Esophagus muscularis mucosa (tissue), 4 donors: ENCODE measurements at places on chromosomes 4 and X. TPM values are rescaled to one million over a fixed set of nuclear protein-coding genes. Genes with fewer than 3 reads are reported as not detected.

DNA sequence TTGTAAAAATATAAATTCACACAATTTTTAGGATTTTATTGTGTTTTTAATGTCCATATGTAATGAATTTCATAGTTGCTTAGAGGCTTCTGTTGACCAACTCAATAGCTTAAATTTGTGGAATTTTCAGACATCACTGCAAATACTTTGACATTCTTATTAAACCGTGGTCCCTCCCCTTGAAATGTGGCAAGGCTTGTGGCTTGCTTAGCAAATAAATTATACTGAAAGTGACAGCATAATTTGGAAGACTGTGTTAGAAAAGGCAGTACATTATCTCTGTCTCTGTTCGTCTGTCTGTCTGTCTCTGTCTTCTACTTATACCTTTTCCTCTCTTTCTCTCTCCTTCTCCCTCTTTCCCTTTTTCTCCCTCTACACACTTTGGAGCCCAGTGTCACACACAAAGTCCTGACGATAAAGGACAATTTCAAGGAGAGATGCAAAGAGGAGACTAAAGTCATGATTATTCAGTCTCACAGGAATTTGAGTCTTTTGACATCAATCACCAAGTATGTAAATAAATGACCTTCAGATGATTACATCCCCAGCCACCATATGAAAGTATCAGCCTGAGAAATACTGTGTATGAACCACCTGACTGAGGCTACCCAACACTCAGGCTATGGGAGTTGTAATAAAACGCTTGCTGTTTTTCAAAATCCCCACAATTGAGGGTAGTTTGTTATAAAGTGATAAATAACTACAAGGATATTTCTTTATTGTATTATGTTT is 21.0 kb upstream of the UGT2B7 start:
- H3K4me3 ChIP-seq: no peak overlapping the region
- no peak overlapping the region for H3K27ac ChIP-seq
- DNase-seq: no peak
- H3K27me3 ChIP-seq: no peaks in the 10 kb centered on the region
- no peaks in the 10 kb centered on the region for H3K4me1 ChIP-seq

DNA sequence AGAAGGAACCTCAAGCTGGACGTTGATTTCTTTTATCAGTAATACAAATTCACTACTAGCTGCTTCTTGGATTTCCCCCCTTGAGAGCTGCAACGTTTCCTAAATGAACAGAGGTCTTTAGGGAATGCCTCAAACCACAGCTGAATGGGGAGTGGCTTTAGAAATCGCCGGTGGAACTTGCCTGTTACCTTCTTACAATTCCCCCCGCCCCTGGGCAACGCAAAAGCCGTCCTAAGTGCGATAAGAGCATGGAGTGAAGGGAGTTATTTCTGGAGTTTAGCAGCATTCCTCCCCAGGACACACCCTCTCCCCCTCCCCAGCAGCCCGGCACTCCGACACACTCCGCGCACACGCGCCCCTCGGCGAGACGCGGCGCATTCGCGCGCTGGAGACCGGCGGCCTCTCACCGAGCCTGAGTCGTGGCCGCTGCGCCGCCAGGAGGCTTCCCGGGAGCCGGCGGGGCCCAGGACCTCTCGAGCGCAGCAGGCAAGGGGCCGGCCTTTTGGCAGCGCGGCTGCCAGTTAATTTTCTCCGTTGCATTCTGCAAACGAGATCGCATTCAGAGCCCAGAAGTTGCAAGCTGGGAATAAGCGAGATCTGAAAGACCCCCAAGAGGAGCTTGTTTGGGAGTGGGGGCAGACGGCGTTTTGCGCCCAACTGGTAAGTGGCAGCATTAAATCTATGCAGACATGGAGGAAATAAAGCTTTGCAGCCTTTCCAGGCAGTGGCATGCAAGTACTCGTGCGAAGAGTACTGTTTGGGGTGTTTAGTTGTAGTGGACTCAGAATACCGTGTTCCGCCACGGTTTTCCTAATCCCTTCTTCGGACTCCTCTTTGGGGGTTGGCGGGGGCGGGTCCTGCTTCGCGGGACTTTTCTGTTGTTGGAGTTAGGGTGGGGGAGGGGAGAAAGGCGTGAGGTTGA is 134.7 kb downstream of the PALLD start:
- no peaks in the 10 kb centered on the region for H3K27me3 ChIP-seq
- no peaks in the 10 kb centered on the region for H3K36me3 ChIP-seq
- H3K4me1 ChIP-seq: peaks cover 38% of the 10 kb centered on the region

DNA sequence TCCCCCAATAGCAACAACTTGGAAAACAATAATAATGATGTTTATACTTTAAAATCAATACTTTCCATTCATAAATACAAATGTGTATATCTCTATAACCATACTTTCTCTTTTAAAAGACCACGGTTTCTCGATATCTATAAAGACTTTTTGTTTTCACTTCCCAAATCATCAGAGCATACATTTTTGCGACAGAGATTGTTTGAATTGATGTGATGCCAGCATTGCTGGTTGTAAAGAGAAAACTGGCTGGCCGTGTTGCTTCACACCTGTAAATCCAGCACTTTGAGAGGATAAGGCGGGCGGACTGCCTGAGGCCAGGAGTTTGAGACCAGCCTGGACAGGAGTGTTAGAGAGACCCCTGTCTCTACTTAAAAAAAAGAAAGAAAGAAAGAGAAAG is 77.6 kb upstream of the ZNF518B start:
- H3K27ac ChIP-seq: no peak overlapping the region
- H3K4me1 ChIP-seq: no peaks in the 10 kb centered on the region
- no peaks in the 10 kb centered on the region for H3K27me3 ChIP-seq
- DNase-seq: no peak
- H3K4me3 ChIP-seq: no peak overlapping the region
- no peaks in the 10 kb centered on the region for H3K36me3 ChIP-seq

RNF150 gene
- 53.3 TPM for total RNA-seq

GRCh38 chr4:2963966-2964471 is 648 bp downstream of the GRK4 start:
- H3K4me3 ChIP-seq: peak overlapping the region; percentile 98
- peaks cover 43% of the 10 kb centered on the region for H3K4me1 ChIP-seq
- DNase-seq: no peak
- peaks cover under 1% of the 10 kb centered on the region for H3K36me3 ChIP-seq
- H3K27me3 ChIP-seq: no peaks in the 10 kb centered on the region

GNRHR gene
- not detected for total RNA-seq

- H3K27ac ChIP-seq: no peak overlapping the region
- no peak overlapping the region for H3K4me3 ChIP-seq
- peaks cover 9% of the 10 kb centered on the region for H3K4me1 ChIP-seq
- no peaks in the 10 kb centered on the region for H3K27me3 ChIP-seq
Observed at GRCh38 chr4:1543976-1544375, 137.7 kb upstream of the NKX1-1 start.

GRCh38 chr4:98932539-98932938 is 3.6 kb upstream of the EIF4E start:
- no peaks in the 10 kb centered on the region for H3K27me3 ChIP-seq
- H3K4me3 ChIP-seq: no peak overlapping the region
- H3K36me3 ChIP-seq: no peaks in the 10 kb centered on the region

MXD4 gene
- total RNA-seq: 41.9 TPM

DNA sequence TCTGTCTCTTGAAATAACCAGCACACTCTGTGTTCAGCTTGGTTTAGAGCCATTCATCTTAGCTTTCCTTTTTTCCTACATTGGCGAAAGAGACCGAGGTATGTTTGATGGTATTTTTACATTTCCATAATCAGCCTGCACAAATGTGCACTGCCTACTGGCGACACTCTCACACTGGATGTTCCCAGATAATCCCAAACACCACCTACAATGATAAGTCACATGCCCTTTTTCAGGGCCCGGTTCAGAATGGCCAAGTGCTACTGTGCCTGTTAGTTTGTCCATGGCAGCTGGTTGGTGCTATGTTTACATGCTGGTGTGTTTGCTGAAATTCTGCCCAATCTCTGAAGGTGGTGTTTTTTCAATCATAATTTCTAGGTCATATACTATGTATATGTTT is 80.8 kb upstream of the NR3C2 start:
- no peaks in the 10 kb centered on the region for H3K27me3 ChIP-seq
- H3K4me3 ChIP-seq: no peak overlapping the region
- no peak for DNase-seq
- no peak overlapping the region for H3K27ac ChIP-seq

DNA sequence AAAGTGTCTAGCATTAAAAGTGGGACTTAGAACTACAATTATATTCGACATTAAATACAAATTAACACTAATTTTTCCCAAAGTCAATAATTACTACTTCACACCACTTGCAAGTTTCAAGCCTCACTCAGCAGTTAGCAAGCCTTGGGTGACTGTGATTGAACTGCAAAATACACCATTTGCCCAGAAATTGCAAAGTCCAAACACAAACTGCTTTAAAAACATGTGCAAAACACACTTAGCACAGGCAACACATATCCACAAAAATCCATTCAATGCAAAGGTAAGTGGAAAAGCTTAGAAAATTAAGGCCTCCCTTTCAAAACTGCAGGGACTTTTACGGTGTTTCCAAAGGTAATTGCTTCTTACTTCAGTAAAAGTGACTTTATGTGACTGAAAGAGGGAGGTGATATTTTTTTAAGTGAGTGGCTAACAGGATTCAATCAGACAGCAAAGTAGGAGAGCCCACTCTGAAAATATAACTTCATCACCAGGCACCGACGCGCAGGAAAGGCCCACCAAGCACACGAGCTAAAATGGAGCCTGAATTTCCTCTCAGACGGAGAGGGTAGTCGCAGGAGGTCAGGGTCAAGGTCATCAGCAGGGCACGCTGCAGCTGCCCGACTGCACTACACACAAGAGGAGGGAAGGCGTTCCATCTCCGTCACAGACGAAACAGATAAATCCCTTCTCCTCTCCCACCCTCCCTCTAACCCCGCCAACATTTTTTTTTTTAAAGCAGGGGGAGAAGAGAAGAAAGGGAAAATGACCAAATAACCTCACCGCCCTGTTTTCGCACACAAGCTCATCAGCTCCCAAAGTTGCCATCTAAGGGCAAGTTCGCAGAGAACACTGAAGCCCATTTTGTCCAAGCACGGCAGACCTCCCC is 3.1 kb downstream of the ZNF827 start:
- H3K36me3 ChIP-seq: no peaks in the 10 kb centered on the region
- H3K27ac ChIP-seq: peak overlapping the region; percentile 95
- no peak for DNase-seq
- H3K27me3 ChIP-seq: no peaks in the 10 kb centered on the region

GRCh38 chr4:64384237-64385203 is 24.7 kb downstream of the TECRL start:
- H3K27me3 ChIP-seq: no peaks in the 10 kb centered on the region
- H3K4me3 ChIP-seq: no peak overlapping the region
- H3K36me3 ChIP-seq: no peaks in the 10 kb centered on the region
- no peak for DNase-seq

AADAT gene
- total RNA-seq: 4.8 TPM

- H3K27me3 ChIP-seq: no peaks in the 10 kb centered on the region
- no peak overlapping the region for H3K4me3 ChIP-seq
- DNase-seq: no peak
- H3K4me1 ChIP-seq: no peaks in the 10 kb centered on the region
- H3K27ac ChIP-seq: no peak overlapping the region
Observed at GRCh38 chr4:112946127-112946526, 103.3 kb upstream of the ANK2 start.

DNA sequence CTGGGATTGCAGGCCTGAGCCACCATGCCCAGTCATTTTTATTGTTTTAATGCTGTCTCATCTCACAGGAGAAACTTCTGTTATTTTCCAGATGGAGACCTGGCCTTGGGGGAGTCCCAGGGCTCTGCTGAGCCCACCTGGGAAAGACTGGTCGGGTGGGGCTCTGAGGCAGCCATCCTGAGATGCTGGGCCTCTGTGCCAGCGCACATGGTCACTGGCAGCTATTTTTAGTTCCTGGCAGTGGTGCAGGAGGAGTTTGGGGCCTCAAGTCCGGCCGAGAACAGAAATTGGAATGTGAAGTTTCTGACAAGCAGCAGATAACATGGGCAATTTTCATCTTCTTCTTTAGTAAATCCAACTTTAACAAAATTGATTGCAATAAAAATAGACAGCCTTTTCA is 44.5 kb downstream of the SORCS2 start:
- no peaks in the 10 kb centered on the region for H3K27me3 ChIP-seq
- peaks cover 30% of the 10 kb centered on the region for H3K4me1 ChIP-seq
- H3K4me3 ChIP-seq: no peak overlapping the region

GRCh38 chr4:158079661-158080060 is 93.2 kb downstream of the GASK1B start:
- DNase-seq: no peak
- no peaks in the 10 kb centered on the region for H3K4me1 ChIP-seq
- H3K27ac ChIP-seq: no peak overlapping the region

GRCh38 chr4:9870165-9870790 is 88.8 kb downstream of the DRD5 start:
- H3K27ac ChIP-seq: no peak overlapping the region
- no peaks in the 10 kb centered on the region for H3K4me1 ChIP-seq
- H3K27me3 ChIP-seq: no peaks in the 10 kb centered on the region
- no peak for DNase-seq
- H3K36me3 ChIP-seq: no peaks in the 10 kb centered on the region
- H3K4me3 ChIP-seq: no peak overlapping the region

GRCh38 chr4:30396772-30397475 is 323.2 kb upstream of the PCDH7 start:
- no peak overlapping the region for H3K4me3 ChIP-seq
- no peak overlapping the region for H3K27ac ChIP-seq
- no peak for DNase-seq

MID1 gene
- total RNA-seq: 22.0 TPM

GRCh38 chr4:152269448-152270191 is 266.3 kb downstream of the FBXW7 start:
- no peaks in the 10 kb centered on the region for H3K27me3 ChIP-seq
- H3K4me1 ChIP-seq: no peaks in the 10 kb centered on the region
- no peak overlapping the region for H3K27ac ChIP-seq
- DNase-seq: peak; percentile 55

VCX2 gene
- total RNA-seq: not detected

ETDA gene
- not detected for total RNA-seq

PNMA5 gene
- total RNA-seq: not detected

- no peaks in the 10 kb centered on the region for H3K36me3 ChIP-seq
- no peaks in the 10 kb centered on the region for H3K27me3 ChIP-seq
- DNase-seq: no peak
- H3K4me1 ChIP-seq: no peaks in the 10 kb centered on the region
- no peak overlapping the region for H3K27ac ChIP-seq
- H3K4me3 ChIP-seq: no peak overlapping the region
Observed at GRCh38 chr4:121990489-121990888, 38.6 kb upstream of the TRPC3 start.

- no peak for DNase-seq
- H3K27me3 ChIP-seq: no peaks in the 10 kb centered on the region
- no peak overlapping the region for H3K27ac ChIP-seq
- H3K36me3 ChIP-seq: no peaks in the 10 kb centered on the region
Observed at GRCh38 chr4:185912779-185913178, 100.8 kb upstream of the SORBS2 start.

DNA sequence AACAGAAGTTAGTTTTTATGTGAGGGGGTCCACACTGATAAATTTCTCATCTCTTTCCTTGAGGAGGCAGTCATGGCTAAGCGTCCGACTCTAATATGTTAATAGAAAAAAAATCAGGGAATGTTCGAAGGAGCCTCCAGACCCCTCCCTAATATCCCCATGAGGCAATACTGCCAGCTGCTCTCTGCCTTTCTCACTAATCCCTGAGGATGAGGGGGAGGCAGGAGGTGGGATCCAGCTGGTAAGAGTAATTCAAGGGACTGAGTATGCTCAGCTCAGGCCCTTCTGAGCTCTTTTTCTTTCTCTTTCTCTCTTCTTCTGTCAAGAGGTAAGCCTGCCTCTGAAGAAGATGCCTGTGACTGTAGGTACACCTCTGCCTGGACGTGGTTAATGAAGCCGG is 51.7 kb downstream of the PIR start:
- no peak overlapping the region for H3K4me3 ChIP-seq
- H3K27me3 ChIP-seq: no peaks in the 10 kb centered on the region
- H3K36me3 ChIP-seq: no peaks in the 10 kb centered on the region
- H3K27ac ChIP-seq: no peak overlapping the region
- peaks cover 3% of the 10 kb centered on the region for H3K4me1 ChIP-seq

ATOH1 gene
- not detected for total RNA-seq

TRMT10A gene
- total RNA-seq: 5.0 TPM
